ENCODE measurements at places on chromosomes 7 and 10.

GRCh38 chr7:15936991-15937390, 250.5 kb upstream of the MEOX2 start:
- no peak for DNase-seq

- DNase-seq, result no peak
These were observed 260.5 kb upstream of the PITRM1 start for GRCh38 chr10:3433131-3433530.

- DNase-seq, result no peak
These were observed 78.4 kb upstream of the EMX2 start for GRCh38 chr10:117464176-117464575.

DNA sequence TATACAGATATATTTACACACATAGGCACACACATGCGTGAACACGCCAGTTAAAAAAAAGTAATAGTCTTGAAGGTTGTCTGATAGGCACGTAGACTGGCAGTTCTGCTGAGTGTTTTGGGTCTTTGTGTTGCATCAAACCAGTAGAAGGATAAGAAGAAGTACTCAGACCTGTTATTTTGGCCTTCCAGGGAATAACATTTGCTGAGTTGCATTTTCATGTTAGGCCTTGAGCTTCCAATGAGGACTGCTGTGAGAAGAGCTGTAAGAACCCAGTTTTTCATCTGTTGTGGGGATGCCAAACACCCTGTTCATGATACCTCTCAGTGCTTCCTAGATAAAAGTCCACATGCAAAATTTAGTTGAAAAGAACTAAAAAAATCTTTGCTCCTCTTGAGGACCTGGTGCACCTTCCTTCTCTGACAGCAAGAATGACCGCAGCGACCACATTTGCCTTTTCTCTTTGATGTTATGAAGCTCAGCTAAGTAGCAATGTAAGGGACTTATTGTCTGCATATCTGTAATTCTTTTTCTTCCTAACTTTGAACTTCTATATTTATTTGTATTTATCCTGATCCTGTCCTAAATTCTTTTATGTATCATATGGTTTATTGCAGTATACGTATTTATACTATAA, 27.2 kb downstream of the HIPK2 start:
- DNase-seq, result no peak
